AG09319 (cell line): ENCODE measurements at places on chromosomes 3 and 15.

- DNase-seq: no peak
These were observed 309.4 kb downstream of the PLCL2 start for GRCh38 chr3:17194116-17194515.

- no peak for DNase-seq
These were observed 59.6 kb upstream of the ZBTB38 start for GRCh38 chr3:141308588-141309218.

GRCh38 chr3:120850381-120851295 lies 57.4 kb upstream of the STXBP5L start:
- DNase-seq: no peak

GRCh38 chr3:76131396-76132153 lies 346.2 kb upstream of the ZNF717 start:
- DNase-seq: no peak

GRCh38 chr3:17143893-17144664 lies 259.3 kb downstream of the PLCL2 start:
- no peak for DNase-seq

GRCh38 chr15:100332231-100332630 lies 9.5 kb downstream of the ADAMTS17 start:
- DNase-seq: no peak

DNA sequence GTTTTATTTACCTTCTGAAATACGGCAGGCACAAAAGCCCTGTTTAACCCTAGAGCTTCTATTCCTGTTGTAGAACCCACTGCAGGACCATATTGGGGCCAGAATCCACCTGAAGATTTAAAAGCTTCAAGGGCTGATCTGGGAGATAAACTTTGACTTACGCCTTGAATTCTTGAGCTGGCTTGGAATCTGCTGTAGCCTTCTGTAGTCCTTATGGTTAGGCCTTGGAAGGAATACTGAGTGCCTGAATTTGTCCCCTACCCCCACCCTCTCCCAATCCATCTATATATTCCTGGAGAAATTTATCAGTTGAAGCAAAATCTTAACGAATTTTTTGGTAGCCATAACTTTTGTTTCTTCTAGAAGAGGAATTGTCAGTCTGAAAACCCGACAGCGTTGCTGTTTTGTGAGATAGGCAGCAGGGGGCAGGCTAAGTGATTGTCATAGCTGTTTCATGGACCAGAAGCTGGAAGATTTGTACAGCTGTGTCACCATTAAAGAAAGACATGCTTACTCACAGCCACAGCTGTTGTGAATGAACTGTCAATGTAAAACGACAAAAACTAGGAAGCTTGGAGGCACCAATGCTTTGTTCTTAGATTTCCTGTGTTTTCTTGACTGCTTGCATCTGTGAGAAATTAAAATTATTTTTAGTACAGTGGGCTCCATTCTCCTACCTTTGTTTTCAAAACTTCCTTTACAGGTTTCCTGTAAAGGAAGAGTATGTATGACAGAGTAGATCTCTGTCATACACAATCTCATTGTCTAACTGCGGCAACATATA lies 12.8 kb downstream of the LXN start:
- no peak for DNase-seq

DNA sequence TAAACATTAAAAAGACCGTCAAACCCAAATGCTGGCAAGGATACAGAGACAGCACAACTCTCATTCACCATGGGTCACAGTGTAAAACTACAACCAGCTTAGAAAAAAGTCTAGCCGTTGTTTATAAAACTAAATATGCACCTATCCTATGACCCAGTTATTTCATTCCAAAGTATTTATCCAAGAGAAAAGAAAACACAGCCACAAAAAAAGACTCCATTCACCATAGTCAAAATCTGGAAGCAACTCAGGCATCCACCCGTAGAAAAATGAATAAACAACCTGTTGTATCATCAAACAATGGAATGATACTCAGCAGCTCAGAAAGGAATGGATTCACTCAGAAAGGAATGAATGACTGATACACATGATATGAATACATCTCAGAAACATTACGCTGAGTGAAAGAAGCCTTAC lies 28.6 kb downstream of the PLD1 start:
- no peak for DNase-seq

GRCh38 chr3:126197854-126198584 lies 17.6 kb upstream of the ALDH1L1 start:
- DNase-seq: peak; percentile 16

DNA sequence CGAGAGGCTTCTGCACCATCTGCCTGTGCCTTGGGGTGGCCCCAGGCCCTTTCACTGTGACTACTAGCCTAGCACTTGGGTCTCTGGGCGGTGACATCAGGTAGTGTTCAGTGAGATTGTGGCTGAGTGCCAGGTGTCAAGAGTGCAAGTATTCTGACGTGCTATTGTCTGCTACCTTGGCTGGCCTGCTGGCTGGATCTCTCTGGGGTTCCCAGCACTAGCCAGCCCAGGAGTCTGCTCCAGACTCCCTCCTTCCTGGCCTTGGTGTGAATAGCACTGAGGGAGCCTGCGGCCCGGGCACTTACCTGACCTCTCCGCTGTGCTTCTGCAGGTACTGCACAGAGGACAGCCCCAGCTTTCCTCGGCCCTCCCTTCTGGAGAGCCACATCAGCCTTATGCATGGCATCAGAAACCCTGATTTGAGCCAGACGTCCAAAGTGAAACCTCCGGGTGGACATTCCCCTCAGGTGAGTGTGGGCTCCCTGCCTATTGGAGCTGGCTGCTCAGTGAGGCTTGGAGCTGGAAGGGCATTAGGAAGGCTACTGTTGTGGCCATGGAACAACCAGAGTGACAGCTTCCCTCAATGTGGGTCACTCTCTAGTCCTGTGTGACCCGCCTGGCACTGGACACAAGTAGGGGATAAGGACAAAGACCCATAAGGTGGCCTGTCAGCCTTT lies 17.5 kb upstream of the ALPK3 start:
- no peak for DNase-seq
